GM03348 (cell line): ENCODE measurements at places on chromosomes 3 and 15.

GRCh38 chr3:34727700-34728099, 911.6 kb upstream of the ARPP21 start:
- DNase-seq, result no peak

- DNase-seq, result peak; percentile 33
Measured at GRCh38 chr3:141448606-141449220, 38.1 kb upstream of the RASA2 start.

DNA sequence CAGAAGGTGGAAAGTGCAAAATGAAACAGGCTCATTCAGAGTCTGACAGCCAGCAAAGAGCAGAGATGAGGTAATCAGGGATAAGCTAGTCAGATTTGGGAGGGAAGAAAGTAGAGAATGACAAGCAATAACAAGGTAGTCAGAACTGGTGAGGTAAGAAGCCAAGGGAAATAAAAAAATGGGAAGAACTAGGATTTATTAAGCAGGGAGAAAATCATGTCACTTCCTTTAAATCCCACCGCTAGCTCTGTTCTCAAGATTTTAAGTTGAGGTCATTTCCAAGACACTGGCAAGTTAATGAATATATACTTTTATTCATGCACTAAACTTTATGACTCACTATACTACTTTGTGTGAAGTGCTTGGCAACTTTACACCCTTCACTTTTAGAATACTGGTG, 1106.8 kb downstream of the IGSF11 start:
- no peak for DNase-seq

DNA sequence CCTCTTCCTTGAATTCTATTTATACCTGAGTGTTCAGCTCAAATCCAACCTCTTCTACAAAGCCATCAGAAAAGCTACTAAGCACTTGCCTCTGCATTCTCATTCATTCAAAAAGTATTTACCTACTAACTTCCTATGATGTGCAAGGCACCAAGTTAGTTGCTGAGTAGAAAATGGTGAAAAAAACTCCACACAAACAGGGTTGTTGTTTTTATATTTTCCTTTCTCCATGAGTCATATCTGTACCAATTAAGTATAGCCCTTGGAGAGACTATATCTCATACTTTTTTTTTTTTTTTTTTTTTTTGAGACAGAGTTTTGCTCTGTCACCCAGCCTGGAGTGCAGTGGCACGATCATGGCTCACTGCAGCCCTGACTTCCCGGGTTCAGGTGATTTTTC, 67.7 kb downstream of the IGF2BP2 start:
- no peak for DNase-seq
